T-cell (primary cell): ENCODE measurements at places on chromosomes 1 and 21.

DNA sequence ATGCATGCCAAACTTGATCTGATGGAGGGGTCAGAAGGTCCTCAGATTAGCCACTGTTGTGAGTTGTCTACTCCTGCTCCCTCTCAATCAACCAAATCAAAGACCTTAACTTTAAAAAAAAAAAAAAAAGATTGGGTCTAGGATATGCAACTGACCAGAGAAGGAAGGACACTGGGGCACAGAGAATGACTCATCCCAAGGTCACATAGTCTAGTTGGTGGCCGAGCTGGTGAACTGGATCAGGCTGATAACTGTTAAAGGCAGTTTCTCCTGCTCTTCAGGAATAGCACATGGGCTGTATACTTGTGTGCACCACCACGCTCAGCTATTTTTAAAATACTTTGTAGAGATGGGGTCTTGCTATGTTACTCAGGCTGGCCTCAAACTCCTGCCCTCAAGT is 14.8 kb upstream of the S100A7 start:
- DNase-seq = no peak
- H3K4me3 ChIP-seq = no peak overlapping the region
- peaks cover 13% of the 10 kb centered on the region for H3K27me3 ChIP-seq
- H3K36me3 ChIP-seq = no peaks in the 10 kb centered on the region

- no peak overlapping the region for H3K27ac ChIP-seq
- DNase-seq = peak; percentile 4
- no peaks in the 10 kb centered on the region for H3K36me3 ChIP-seq
- H3K4me3 ChIP-seq = no peak overlapping the region
- H3K4me1 ChIP-seq = peaks cover 30% of the 10 kb centered on the region
These were observed 70.7 kb upstream of the JUN start for GRCh38 chr1:58854576-58854975.

DNA sequence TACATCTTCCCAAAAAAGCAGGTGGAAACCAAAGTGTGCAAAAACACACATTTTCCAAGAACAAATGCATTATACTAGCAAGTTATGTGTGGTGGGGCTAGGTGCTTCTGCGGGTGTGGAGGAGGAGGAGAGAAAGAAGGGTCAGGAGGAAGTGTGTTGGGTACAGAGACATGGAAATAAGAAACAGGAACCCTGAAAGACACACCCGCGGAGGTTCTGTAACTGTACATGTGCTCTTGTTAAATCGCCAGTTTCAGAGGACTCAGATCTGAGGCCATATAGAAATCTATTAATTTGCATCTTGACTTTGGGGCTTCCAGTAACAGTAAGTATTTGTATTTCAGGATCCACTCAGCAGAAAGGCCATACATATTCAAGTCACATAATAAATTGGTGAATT is 30.9 kb downstream of the ERG start:
- H3K4me3 ChIP-seq = no peak overlapping the region
- no peaks in the 10 kb centered on the region for H3K36me3 ChIP-seq
- DNase-seq = no peak
- peaks cover 3% of the 10 kb centered on the region for H3K27me3 ChIP-seq
- H3K27ac ChIP-seq = no peak overlapping the region

DNA sequence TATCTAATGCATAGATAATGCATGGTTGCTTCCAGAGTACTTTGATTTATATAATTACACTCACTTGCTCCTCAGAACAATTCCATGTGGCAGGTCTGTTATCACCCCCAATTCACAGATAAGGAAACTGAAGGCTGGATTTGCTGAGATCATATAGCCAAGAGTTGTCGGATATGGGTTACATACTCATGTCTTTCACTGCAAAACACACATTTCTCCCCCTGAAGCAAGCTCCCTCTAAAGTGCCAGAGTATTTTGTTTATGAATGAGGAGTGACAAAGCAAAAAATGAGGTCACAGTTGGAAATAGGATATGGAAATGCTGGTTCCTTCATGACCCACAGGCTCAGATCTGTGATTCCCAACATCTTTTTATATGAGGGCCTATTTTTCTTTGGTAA is 134.2 kb downstream of the ROR1 start:
- H3K36me3 ChIP-seq = no peaks in the 10 kb centered on the region
- DNase-seq = no peak
- H3K4me1 ChIP-seq = no peaks in the 10 kb centered on the region
- peaks cover 6% of the 10 kb centered on the region for H3K27me3 ChIP-seq
- H3K4me3 ChIP-seq = no peak overlapping the region

DNA sequence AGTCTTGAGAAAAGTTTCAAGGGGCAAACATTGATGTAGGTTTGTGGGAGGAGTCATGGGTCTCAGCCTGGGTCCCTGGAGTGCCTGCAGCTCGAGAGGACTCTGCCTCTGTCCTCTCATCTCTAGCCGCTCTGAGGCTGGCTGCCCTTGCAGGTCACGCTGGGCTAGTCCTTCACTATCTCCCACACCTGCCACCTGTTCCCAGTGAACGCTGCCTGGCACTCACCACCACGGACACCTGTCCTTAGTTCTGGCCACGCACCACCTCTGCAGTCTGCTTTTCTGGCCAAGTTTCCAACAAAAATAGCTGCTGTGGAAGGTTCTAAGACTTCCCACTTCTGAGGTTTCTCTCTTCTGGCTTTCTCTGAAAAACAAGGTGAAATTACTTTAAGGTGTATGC is 52.5 kb downstream of the SH3BGR start:
- H3K4me3 ChIP-seq = no peak overlapping the region
- H3K36me3 ChIP-seq = no peaks in the 10 kb centered on the region
- no peaks in the 10 kb centered on the region for H3K27me3 ChIP-seq

- peak overlapping the region; percentile 86 for H3K27ac ChIP-seq
- H3K4me3 ChIP-seq = peak overlapping the region; percentile 100
- no peaks in the 10 kb centered on the region for H3K27me3 ChIP-seq
- peaks cover 22% of the 10 kb centered on the region for H3K4me1 ChIP-seq
- H3K36me3 ChIP-seq = no peaks in the 10 kb centered on the region
- DNase-seq = peak; percentile 22
These were observed 513 bp downstream of the GTF2B start for GRCh38 chr1:88890791-88891317.

DNA sequence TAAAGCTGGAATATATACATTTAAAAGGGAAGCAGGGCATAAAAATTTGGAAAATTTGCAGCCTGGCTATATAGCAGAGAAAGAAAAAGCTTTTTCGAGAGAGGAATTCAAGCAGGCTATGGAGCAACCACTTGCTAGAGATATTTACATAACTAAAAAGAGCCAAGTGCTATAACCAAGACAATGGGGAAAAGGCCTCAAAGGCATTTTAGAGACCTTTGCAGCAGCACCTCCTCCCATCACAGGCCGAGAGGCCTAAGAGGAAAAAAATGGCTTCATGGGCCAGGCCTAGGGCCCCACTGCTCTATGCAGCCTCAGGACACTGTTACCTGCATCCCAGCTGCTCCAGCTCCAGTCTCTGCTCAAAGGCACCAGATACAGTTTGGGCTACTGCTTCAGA is 37.0 kb downstream of the CAPN9 start:
- DNase-seq = no peak
- peaks cover 10% of the 10 kb centered on the region for H3K27me3 ChIP-seq
- no peak overlapping the region for H3K4me3 ChIP-seq

- H3K36me3 ChIP-seq = no peaks in the 10 kb centered on the region
- no peaks in the 10 kb centered on the region for H3K27me3 ChIP-seq
- H3K4me1 ChIP-seq = no peaks in the 10 kb centered on the region
- no peak overlapping the region for H3K27ac ChIP-seq
- no peak for DNase-seq
These were observed 31.2 kb downstream of the MTARC1 start for GRCh38 chr1:220817907-220818306.

- peak; percentile 31 for DNase-seq
- peaks cover 3% of the 10 kb centered on the region for H3K36me3 ChIP-seq
- peak overlapping the region; percentile 80 for H3K27ac ChIP-seq
These were observed 645 bp downstream of the ATP6V0B start for GRCh38 chr1:43975249-43975961.

DNA sequence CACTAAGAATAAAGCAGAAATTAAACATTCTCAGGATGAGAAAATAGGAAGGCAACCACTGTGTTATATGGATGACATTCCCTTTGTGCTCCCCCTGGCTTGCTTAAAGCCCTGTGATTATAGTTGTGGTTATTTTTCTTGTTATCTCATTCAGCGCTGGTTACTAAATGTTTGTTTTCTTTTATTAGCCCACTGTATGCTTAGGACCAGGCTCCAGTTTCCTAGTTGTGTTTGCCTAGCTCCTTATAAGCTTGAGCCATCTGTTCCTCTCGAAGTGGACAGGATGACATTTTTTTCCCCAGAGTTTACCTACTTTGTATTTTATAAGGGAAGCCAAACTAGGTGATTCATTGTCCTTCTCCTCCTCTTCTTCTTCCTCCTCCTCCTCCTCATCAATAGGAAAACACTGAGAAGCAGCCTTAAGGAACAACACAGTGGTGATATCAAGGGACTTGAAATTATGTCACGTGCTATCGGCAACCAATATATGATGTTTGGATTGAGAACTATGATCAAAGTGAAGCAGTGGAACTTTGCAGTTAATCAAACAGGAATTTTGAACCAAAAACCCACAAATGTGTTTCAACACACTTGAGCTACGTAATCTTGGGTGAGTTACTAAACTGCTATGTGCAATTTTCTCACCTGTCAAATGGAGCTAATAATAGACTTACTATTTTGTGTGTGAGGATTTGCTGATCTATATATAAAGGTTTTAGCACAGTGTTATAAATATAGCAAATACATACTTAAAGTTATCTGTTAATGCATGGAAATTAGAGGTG is 35.1 kb upstream of the RGS7 start:
- no peak overlapping the region for H3K27ac ChIP-seq
- H3K4me3 ChIP-seq = no peak overlapping the region
- no peaks in the 10 kb centered on the region for H3K27me3 ChIP-seq
- DNase-seq = no peak

GRCh38 chr1:2449636-2450454 is 26.2 kb upstream of the PLCH2 start:
- H3K27ac ChIP-seq = no peak overlapping the region
- H3K36me3 ChIP-seq = no peaks in the 10 kb centered on the region
- no peak for DNase-seq
- H3K27me3 ChIP-seq = no peaks in the 10 kb centered on the region
- no peaks in the 10 kb centered on the region for H3K4me1 ChIP-seq
- no peak overlapping the region for H3K4me3 ChIP-seq

DNA sequence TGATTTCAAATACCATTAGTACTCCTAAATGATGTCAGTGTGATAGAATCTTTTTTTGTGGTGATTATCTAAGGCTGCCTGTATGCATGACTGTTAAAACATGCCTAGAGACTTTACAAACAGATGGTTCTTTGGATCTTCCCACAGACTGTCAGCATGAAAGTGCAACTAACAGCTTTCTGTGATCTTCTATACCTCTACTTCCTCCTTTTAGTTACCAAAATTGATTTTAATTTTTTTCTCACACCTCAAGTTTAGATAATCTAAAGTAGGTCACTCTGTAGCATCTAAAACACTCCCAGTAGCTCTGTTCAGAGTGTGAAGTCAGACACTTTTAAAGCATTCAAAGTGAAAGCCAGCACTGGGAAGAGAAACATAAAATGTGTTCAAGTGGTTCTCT is 534.5 kb downstream of the PTPRC start:
- no peak overlapping the region for H3K4me3 ChIP-seq
- DNase-seq = no peak
- no peaks in the 10 kb centered on the region for H3K27me3 ChIP-seq
- peaks cover 25% of the 10 kb centered on the region for H3K4me1 ChIP-seq
- H3K27ac ChIP-seq = peak overlapping the region; percentile 66

DNA sequence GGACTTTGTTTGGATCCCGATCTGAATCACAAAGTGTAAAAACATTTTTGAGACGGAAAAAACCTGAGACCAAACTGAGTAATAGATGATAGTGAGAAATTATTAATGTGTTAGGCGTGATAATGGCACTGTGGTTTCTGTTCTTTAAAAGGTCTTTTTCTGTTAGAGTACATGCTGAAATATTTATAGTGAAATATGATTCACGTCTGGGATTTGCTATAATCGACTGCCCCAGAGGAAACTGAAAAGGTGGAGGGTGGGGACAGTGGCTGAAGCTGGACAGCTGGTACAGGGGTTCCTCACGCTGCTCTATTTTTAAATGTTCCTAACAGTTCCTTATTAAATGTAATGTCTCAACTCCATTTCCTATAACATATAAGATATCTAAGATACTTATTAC is 11.2 kb downstream of the URB1 start:
- peaks cover 59% of the 10 kb centered on the region for H3K36me3 ChIP-seq
- H3K4me1 ChIP-seq = no peaks in the 10 kb centered on the region
- no peak overlapping the region for H3K27ac ChIP-seq
- DNase-seq = no peak

DNA sequence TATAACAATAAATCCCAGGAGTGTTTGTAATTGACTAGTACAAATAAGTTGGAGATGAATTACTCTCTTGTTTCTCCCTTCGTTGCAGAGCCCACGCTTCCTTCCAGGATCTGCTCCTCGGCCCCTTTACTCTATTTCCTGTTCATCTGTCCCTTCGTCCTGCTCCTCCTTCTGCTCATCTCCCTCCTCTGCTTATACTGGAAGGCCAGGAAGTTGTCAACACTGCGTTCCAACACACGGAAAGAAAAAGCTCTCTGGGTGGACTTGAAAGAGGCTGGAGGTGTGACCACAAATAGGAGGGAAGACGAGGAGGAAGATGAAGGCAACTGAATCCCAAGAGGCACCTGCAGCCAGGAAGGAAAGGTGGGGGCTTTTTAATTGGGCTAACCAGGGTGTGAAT is 26.4 kb upstream of the TTF2 start:
- no peaks in the 10 kb centered on the region for H3K4me1 ChIP-seq
- no peaks in the 10 kb centered on the region for H3K27me3 ChIP-seq
- H3K36me3 ChIP-seq = no peaks in the 10 kb centered on the region

DNA sequence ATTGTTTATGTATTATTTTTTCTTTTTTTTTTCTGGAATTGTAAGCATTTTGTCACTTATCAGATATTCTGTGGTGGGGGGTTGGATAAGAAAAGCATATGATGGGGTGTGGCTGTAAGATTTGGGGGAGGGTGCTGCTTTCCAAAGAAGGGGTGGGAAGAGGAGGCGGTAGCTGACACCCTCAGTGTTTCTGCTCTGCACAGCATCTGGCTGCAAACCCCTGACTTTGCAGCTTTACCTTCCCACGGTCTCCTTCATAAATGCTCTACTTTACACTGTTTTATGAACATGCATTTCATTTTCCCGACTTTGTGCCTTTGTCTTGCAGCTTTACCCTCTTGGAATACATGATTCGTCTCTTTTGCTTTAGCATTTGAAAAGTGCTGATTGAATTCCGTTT is 7.6 kb downstream of the FMN2 start:
- H3K27ac ChIP-seq = no peak overlapping the region
- no peaks in the 10 kb centered on the region for H3K4me1 ChIP-seq
- H3K4me3 ChIP-seq = no peak overlapping the region
- H3K27me3 ChIP-seq = peaks cover under 1% of the 10 kb centered on the region
- no peak for DNase-seq
